Left lung (tissue), 14 donors: ENCODE measurements at places on chromosomes 4 and X. TPM values are rescaled to one million over a fixed set of nuclear protein-coding genes. Genes with fewer than 3 reads are reported as not detected.

DNA sequence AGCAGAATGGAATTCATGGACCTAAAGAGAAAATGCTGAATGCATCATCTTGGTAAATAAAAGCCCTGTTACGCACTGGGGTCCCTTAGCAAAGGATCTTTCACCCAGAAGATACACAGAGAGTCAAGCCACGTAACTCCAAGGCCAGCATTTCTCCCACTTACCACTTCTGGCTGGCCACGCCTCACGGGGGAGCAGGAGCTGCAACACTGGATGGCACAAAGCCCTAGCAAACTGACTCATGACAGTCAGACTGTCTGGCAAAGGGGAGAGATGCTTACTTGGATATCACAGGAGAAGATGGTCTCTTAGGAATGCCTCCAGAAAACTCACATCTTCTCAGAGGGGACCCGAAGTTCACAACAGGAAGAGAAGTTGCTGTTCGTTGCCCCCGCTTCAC, 51.4 kb upstream of the BCLAF3 start:
- DNase-seq = no peak

DNA sequence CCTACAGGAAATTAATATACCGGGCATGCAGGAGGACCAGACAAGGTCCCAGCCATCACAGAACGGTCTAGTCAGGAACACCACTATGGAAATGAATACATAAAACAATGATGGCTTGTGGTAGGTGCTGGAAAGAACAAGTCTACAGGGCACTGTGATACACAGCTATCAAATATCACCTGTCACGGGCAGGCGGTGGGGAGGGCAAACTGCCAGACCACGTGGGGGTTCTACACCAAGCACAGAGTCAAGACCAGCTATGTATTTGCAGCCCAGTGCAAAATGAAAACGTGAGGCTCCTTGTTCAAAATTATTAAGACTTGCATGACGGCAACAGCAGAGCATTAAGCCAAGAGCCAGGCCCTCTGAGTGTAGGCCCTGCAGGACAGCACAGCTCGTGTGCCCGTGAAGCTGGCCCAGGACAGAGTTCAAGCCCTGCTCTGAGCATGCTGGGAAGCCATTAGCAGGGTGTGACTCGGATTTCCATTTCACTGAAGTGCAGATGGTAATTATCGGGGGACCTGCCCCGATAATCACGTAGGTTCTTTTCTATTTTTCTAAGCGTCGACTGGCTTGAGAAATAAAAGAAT, 83.6 kb downstream of the JAKMIP1 start:
- no peak for DNase-seq

The NEK1 gene
- total RNA-seq = 14.1 TPM

GRCh38 chr4:100805538-100805937, 287.7 kb upstream of the EMCN start:
- DNase-seq = no peak

The VSIG4 gene
- 131 TPM for total RNA-seq

The NPY5R gene
- total RNA-seq = 0.29 TPM
